ENCODE measurements at places on chromosomes 13 and 19.

- no peak overlapping the region for H3K4me3 ChIP-seq
- H3K27ac ChIP-seq = no peak overlapping the region
- no peak for DNase-seq
Observed at GRCh38 chr19:18529782-18530181, 7.9 kb upstream of the ELL start.

GRCh38 chr13:107512551-107512950, 702.8 kb downstream of the LIG4 start:
- H3K4me3 ChIP-seq = no peak overlapping the region
- no peaks in the 10 kb centered on the region for H3K36me3 ChIP-seq
- H3K4me1 ChIP-seq = no peaks in the 10 kb centered on the region
- DNase-seq = no peak
- no peaks in the 10 kb centered on the region for H3K27me3 ChIP-seq

DNA sequence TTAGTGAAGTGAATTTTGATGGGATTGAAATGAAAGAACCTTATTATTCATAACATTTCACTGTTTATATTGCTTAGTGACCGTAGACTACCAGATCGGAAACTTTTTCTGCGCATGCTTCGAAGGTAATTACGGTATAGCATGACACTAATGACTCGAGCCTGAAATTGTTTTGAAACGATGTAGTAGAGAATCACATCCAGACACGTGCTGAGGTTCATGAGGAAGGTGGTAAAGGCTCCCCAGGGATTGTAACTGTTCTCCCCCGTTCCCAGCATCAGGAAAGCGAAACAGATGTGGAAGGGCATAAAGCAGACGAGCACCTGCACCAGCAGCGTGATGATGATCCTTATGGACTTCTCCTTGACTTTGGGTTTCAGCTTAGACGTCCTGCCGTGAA, 3.3 kb downstream of the GPR18 start:
- no peaks in the 10 kb centered on the region for H3K27me3 ChIP-seq
- peaks cover 25% of the 10 kb centered on the region for H3K36me3 ChIP-seq

DNA sequence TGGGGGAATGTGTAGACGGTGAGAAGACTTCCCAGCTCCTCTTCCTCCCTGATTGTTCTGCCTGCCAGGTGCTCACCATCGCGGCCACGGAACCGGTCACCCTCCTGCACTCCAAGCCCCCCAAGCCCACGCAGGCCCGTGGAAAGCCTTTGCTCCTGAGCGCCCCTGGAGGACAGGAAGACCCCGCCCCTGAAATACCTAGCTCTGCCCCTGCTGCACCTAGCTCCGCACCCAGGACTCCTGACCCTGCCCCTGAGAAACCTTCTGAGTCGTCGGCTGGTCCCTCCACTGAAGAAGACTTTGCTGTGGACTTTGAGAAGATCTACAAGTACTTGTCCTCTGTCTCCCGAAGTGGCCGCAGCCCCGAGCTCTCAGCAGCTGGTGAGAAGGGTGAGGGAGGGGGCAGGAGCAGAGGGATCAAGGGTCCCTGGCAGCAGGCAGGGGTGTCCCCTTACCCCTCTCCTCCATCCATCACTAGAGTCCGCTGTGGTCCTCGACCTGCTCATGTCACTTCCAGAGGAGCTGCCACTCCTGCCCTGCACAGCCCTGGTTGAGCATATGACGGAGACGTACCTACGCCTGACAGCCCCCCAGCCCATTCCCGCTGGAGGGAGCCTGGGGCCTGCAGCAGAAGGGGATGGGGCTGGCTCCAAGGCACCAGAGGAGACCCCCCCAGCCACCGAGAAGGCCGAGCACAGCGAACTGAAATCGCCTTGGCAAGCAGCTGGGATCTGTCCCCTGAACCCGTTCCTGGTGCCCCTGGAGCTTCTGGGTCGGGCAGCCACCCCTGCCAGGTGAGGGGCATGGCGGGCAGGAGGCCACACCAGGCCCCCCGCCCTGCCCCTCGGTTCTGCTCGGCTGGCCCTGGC, 2.1 kb downstream of the SNAPC2 start:
- H3K27ac ChIP-seq = no peak overlapping the region
- H3K27me3 ChIP-seq = peaks cover 12% of the 10 kb centered on the region
- H3K4me1 ChIP-seq = peaks cover 54% of the 10 kb centered on the region

- no peak overlapping the region for H3K27ac ChIP-seq
- no peaks in the 10 kb centered on the region for H3K27me3 ChIP-seq
- peaks cover 13% of the 10 kb centered on the region for H3K4me1 ChIP-seq
- no peaks in the 10 kb centered on the region for H3K36me3 ChIP-seq
Observed at GRCh38 chr19:11192957-11193939, 4.1 kb downstream of the KANK2 start.

DNA sequence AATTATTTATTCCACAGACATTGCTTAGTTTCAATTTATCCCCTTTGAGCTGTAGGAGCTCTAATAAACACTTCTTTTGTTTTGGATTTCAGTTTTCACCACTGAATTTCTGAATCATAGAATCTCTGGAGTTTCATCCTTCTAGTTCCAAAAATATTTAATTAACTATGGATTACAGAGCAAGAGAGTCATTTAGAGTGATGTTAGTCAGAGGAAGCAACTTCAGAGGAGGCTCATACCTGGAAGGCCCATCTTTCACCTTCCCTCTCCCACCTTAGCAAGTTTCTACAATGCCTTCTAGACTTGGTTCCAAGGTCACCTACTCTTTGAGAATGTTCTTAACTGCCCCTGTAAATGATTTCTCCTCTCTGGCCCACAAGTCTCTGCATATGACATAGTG, 353.2 kb downstream of the SPRY2 start:
- H3K4me1 ChIP-seq = no peaks in the 10 kb centered on the region
- no peak for DNase-seq
- H3K27me3 ChIP-seq = no peaks in the 10 kb centered on the region
- H3K36me3 ChIP-seq = no peaks in the 10 kb centered on the region

DNA sequence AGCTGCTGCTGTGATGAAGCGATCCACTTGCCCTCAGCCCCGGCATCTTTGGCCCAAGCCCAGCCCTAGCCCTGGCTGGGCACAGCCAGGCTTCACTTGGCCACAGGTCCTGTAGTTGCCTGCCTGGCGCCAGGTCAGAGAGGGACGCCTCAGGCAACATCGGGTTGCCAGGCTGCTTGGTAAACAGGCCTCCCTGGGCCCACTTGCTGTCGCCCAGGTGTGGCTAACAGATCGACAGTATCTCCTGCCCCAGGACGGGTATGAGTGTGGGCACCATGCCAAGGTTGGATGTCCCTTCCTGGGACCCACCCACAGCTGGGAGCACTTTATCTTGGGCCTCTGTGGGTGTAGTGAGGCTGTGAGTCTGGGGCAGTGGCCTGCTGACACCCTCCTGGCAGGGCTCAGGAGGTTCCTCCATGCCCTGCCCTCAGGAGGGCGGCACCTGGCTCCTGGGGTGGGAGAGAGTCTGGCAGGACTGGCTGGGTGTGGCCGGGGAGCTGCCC, 27.8 kb downstream of the CARM1 start:
- H3K36me3 ChIP-seq = no peaks in the 10 kb centered on the region
- no peak overlapping the region for H3K4me3 ChIP-seq
- no peak for DNase-seq
- no peaks in the 10 kb centered on the region for H3K4me1 ChIP-seq

GRCh38 chr19:40217934-40218890, at the start of gene TTC9B:
TSS of gene TTC9B (minus strand) at chr19:40218384. CDS start at chr19:40218381, 3 bp downstream.
- H3K36me3 ChIP-seq = no peaks in the 10 kb centered on the region
- DNase-seq = peak; percentile 77
- H3K27ac ChIP-seq = no peak within 1 kb of the TSS
- no peak within 1 kb of the TSS for H3K4me3 ChIP-seq

DNA sequence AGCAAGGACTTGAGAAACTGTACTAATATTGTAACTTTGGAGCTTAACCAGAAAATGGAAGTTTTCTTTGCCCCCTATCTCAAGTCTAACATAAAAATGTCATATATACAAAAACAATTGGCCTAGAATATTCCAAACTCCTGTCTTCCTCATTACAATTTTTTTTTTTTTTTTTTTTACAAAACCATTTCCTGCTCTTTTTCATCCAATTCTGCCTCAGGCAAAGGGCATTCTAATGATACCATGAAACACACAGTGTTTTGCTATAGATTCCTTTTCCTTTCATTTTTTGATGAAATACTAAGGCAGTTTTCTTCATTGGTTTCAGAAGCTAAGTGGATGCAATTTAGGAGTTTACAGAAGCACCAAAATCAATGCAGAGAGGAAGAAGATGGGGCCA, 119.7 kb downstream of the LHFPL6 start:
- H3K4me3 ChIP-seq = no peak overlapping the region
- DNase-seq = no peak
- no peaks in the 10 kb centered on the region for H3K27me3 ChIP-seq
- H3K27ac ChIP-seq = no peak overlapping the region
- H3K36me3 ChIP-seq = no peaks in the 10 kb centered on the region
- H3K4me1 ChIP-seq = no peaks in the 10 kb centered on the region

GRCh38 chr13:41117869-41118268, 14.7 kb downstream of the KBTBD6 start:
- no peak for DNase-seq
- H3K4me3 ChIP-seq = no peak overlapping the region
- no peak overlapping the region for H3K27ac ChIP-seq
- no peaks in the 10 kb centered on the region for H3K36me3 ChIP-seq
- no peaks in the 10 kb centered on the region for H3K4me1 ChIP-seq

GRCh38 chr19:17605761-17606589, 50.5 kb downstream of the COLGALT1 start:
- DNase-seq = peak; percentile 92
- H3K4me3 ChIP-seq = peak overlapping the region; percentile 16
- H3K4me1 ChIP-seq = peaks cover 15% of the 10 kb centered on the region
- H3K27me3 ChIP-seq = peaks cover 7% of the 10 kb centered on the region
- peak overlapping the region; percentile 26 for H3K27ac ChIP-seq

- H3K4me3 ChIP-seq = no peak overlapping the region
- H3K36me3 ChIP-seq = peaks cover 34% of the 10 kb centered on the region
- no peaks in the 10 kb centered on the region for H3K4me1 ChIP-seq
- DNase-seq = no peak
Observed at GRCh38 chr19:53246498-53246897, 8.2 kb downstream of the ZNF677 start.

- peak; percentile 76 for DNase-seq
- H3K4me1 ChIP-seq = peaks cover 62% of the 10 kb centered on the region
- peaks cover 55% of the 10 kb centered on the region for H3K36me3 ChIP-seq
- no peak overlapping the region for H3K27ac ChIP-seq
- H3K4me3 ChIP-seq = no peak overlapping the region
- no peaks in the 10 kb centered on the region for H3K27me3 ChIP-seq
Observed at GRCh38 chr19:1089891-1090290, 5.3 kb downstream of the POLR2E start.

- no peak for DNase-seq
- no peaks in the 10 kb centered on the region for H3K36me3 ChIP-seq
- H3K4me3 ChIP-seq = no peak overlapping the region
- no peaks in the 10 kb centered on the region for H3K4me1 ChIP-seq
- H3K27me3 ChIP-seq = no peaks in the 10 kb centered on the region
Observed at GRCh38 chr13:112986946-112987681, 18.1 kb downstream of the MCF2L start.

GRCh38 chr13:95098916-95099315, 202.3 kb downstream of the ABCC4 start:
- DNase-seq = no peak
- H3K27ac ChIP-seq = no peak overlapping the region
- H3K36me3 ChIP-seq = no peaks in the 10 kb centered on the region
- no peak overlapping the region for H3K4me3 ChIP-seq
- H3K27me3 ChIP-seq = no peaks in the 10 kb centered on the region
- H3K4me1 ChIP-seq = no peaks in the 10 kb centered on the region

Measured in natural killer cell (primary cell).